ENCODE measurements at places on chromosomes 11 and 22.
A peak's percentile ranks its signal among the peaks of the same experiment; 100 is the strongest.

DNA sequence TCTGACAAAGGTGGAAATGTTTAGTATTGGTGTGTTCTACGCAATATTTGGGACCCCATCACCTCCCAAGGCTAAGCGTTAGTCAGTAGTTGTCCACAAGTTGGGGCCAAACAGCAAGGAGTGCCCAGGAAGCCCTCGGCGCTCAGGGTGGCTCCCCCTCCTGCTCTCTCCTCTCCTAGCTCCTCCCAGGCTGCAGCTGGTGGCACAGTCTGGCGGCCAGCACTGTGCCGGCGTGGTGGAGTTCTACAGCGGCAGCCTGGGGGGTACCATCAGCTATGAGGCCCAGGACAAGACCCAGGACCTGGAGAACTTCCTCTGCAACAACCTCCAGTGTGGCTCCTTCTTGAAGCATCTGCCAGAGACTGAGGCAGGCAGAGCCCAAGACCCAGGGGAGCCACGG, 16.8 kb downstream of the CD5 start:
- no peak for DNase-seq

- no peak for DNase-seq
These were observed 25.0 kb downstream of the CASP12 start for GRCh38 chr11:104873252-104873651.

DNA sequence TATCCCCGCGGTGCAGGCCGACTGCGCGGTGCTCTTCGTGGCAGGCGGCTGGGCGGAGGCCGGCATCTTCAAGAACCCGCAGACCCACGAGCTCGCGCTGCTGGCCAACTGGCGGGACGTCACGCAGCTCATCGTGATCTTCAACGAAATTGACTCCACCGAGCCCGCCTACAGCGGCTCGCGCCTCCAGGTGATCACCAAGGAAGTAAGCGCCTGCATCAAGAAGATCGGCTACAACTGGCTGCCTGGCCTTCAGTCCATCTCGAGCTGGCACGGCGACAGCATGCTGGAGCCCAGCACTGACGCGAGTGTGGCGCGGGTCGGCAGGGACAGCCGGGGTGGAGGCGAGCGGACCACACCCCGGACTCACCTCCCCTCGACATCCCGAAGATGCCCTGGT, 53.9 kb upstream of the MTNR1B start:
- no peak for DNase-seq

DNA sequence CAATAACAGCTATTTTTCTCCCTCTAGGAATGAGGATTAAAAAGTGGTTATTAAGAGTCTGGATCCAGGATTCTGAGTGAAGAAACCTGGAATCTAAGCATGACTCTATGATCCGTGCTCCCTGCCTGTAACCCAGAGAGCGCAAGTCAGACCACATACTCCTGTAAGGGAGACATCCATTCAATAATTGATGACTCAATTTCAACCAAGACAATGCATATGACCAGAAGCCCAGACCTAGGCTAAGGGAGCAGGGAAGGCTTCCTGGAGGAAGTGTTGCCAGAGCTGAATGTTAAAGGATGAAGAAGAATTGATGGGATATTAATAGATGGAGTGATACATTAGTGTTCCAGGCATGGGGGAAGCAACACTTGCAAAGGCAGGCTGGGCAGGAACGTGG, 13.8 kb upstream of the PAMR1 start:
- DNase-seq: no peak

DNA sequence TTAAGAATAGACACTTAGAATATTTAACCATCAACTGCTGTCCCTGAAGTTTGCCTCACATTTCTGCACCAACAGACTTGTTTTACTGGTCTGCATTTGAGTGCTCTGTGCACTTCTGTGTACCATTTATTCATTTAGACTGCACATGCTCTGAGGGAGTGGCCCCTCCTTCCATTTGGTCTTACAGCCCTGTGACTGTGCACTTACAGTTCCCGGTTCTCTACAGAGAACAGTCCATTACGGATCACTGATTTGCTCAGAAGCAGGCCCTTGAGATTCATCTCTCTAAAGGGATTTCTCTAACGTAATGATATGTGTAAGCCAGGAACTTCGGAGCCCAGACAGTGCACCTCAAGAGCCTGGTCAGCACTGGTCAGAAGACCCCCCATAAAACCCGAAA, 247.3 kb upstream of the BLID start:
- peak; percentile 45 for DNase-seq

GRCh38 chr22:37747715-37748100, 50.9 kb downstream of the TRIOBP start:
- no peak for DNase-seq

DNA sequence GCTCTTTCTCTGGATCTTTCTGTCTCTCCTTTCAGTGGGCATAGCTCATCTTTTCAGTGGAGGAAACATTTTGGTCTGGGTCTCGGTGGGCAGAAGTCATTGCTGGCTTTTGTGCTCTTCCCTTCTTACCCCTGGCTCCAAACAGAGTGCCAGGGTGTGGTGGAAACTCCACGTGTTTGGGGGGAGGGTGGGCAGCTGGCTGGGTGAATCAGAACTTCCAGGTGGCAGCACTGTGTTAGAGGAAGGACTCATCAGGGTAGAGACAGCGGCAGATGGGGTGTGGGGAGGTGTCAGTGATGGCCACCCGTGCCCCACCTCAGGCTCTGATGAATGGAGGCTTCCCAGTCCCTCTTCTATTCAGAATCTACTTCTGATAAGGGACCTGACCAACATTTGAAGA, 114.0 kb downstream of the GRIK4 start:
- no peak for DNase-seq

GRCh38 chr11:113681711-113682413, 24.2 kb downstream of the TMPRSS5 start:
- DNase-seq: no peak

- DNase-seq: no peak
These were observed 13.5 kb downstream of the ANO1 start for GRCh38 chr11:70091638-70092037.

DNA sequence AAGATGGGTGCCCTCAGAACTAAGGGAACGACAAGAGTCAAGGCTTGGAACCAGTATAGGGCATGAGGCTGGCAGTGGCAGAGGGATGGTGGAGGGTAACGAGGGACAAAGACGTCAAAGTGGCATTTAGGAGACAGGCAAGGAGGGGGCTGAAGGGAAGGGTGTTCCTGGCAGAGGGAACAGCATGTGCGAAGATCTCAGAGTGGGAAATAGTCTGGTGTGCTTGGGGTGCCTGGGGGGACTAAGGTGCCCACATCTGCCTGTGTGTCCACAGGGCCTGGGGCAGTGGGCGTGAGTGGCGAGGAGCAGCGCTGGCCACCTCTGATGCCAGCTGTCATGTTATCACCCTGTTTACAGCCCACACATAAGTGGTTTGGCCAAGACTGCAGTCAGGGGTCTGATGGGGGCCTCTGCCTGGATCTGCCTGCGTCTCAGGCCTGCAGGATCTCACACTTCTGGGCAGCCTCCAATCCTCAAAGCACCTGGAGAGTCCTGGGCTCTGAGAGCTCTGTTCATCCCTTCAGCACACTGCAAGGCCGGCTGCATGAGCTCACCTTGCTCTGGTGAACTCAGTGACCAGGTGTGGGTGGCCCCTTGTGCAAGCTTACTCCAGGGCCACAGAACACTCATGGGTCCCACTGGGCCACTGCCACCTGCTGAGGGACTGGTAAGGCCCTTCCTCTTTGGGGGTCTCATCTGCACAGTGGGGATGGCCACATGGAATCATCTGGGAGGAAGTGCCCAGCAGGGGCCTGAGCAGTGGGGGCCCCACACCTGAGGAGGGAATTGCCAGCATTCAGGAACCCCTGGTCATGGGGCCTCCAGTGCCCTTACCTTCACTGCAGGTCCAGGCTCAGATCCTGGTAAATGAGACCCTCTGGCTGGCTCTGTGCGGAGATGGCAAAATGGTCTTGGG, 89.7 kb upstream of the SHISAL1 start:
- DNase-seq: no peak

DNA sequence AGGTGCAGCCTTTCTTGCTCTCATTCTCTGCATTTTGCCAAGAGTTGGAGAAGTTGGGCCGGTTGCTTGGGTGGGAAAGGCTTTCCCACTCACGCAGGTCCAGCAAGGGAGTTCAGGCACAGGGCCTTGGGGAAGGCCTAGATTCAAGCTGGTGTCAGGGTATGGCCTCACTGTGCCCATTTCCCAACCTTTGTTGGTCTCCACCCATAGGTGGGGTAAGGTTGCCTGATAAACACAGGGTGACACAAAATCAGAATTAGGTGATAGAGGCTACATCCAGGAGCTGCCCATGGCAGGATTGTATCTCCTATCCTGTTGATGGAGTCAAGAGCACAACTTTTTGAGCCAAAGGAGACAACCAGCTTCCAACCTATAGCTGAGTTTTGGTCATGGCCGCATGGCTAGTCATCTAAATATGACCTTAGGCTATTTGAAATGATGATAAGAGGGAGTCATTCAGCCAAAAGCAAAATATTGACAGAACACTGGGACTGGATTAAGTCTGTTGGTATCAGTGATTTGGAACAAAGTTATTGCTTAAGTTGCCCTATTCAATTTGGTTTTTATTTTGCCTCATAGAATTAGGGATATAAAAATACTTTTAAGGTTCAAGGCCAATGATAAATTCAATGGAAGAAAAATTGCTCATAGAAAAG, 20.9 kb downstream of the CAT start:
- DNase-seq: no peak

DNA sequence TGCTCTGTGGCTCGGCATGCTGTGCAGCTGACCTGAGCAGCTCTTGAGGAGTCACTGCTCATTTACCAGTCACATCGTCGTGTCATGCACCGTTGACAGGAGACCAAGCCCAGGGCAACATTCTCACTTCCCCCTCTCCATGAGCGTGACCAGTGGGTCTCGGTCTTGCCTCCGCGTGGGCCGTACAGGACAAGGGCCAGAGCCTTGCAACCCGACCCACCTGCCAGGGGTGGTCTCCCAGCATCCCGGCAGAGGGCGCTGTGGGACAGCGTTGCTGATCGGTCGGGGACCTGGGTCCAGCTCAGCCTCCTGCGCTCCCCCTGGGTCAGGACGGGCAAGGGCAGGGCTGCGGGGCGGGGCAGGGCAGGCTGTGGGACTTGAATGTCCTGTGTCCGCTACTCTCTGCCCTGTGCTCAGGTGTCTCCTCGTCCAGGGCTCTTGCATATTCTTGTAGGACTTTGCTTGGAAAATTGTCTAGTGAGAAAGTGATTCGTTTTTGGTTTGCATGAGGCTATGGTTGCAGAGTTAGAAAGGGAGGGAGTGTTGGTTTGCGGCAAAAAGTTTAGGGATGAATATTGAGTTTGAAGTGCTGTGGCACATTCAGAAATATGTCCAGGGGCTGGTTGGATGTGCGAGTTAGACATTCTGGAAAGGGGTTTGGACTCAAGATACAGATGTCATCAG, 16.2 kb downstream of the EIF4G2 start:
- DNase-seq: peak; percentile 93

- no peak for DNase-seq
These were observed 106.7 kb upstream of the CCT8L2 start for GRCh38 chr22:16699326-16699725.

GRCh38 chr11:59689015-59689414, 20.2 kb upstream of the PATL1 start:
- no peak for DNase-seq

GRCh38 chr11:77611921-77612320, 22.2 kb downstream of the AQP11 start:
- no peak for DNase-seq

DNA sequence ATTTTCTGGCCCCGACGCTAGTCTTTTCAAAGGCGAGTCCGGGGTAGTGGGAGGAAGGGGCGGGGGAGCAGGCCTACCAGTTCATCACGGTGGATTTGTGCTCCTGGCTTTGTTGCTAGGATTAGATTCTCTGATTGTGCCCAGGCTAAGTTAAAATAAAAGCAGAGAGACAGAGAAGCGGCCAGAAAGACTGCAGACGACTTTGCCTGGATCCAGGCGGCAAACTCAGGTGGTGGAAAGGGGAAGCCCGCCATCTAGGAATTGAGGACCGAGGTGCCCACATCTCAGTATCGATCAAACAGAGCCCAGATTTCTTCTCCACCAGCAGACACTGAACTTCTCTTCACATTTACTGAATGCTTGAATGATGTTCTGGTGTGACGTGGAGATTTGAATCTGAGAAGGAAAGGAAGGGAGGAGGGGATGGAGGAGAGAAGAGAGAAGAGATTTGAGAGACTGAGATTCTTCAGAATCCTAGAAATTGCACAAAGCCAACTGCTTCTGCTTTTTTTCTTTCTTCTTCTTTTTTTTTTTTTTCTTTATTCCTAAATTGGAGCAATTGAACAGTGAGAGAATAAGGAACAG, 2.7 kb downstream of the FAT3 start:
- DNase-seq: no peak

DNA sequence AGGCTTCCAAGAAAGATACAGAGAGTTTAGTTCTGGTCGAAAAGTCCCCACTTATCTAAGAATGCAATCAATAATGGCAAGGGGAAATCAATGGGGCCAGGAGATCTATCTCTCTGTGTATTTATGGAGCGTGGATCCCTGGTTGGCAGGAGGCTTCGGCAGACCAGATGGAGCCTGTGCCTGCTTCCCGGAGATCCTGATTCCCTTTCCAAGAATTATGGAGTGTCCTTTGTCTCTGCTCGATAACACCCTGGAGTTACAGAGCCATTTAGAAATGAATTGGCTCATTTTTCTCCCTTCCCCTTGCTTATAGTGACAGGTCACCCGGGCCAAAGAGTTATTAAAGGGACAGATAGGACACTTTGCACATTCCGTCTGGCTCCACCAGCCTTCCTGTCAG, 92.4 kb downstream of the ISX start:
- DNase-seq: no peak

DNA sequence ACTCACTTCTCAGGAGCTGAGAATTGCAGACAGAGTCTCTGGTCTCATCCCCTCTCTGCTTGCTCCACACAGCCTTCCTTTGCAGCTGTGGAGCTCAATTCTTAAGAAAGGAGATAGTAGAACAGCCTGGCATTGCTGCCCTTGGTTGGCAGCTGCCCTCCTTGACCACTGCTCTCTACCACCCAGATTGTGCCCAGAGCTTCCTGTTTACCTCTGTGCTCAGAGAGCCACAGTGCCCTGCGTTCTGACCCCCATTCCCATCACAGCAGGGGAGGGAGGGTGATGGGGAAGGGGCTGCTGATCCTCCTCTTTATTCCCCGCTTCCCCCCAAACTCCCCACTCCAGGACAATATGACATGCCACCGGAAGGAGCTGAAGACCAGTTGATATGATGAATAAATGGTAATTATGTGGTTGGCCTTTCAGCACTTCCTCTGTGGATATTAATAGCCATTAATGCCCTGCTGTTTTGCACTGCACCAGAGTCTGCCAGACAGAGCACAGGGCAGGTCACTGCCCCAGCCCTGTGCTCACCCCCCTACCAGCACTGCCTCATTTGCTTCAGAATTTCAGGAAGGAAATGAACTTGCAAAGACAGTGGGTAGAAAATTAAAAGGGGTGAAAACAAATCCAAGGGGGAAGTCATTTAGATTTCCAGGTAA, 426.8 kb upstream of the CADM1 start:
- DNase-seq: no peak

- DNase-seq: no peak
These were observed 9.8 kb upstream of the DNAJB13 start for GRCh38 chr11:73940801-73941570.

DNA sequence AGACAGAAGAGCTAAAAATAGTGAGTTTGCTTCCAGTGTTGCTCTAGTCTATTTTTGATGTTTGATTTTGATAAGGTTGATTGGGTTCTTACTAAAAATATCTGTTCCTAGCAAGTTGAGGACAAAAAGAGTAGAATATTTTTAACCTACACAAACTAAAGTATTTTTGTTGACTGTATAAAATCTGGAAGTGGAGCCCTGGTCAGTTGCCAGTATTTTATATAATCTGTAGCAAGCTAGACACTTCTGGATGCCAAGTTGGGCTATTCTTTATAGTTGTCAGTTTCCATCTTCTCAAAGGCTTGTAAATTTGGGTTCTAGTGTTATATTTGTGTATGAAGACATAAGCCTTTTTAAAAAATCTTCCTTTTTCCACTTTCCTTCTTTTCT, 56.7 kb downstream of the HSD17B12 start:
- no peak for DNase-seq

GRCh38 chr11:25566298-25567200, 765.4 kb upstream of the ANO3 start:
- DNase-seq: no peak

Data from AG20443 (cell line).